NCI-H1048 (cell line): ENCODE measurements at places on chromosomes 1 and 21.

- no peak for DNase-seq
Observed at GRCh38 chr1:156508955-156509234, 8.3 kb upstream of the MEF2D start.

DNA sequence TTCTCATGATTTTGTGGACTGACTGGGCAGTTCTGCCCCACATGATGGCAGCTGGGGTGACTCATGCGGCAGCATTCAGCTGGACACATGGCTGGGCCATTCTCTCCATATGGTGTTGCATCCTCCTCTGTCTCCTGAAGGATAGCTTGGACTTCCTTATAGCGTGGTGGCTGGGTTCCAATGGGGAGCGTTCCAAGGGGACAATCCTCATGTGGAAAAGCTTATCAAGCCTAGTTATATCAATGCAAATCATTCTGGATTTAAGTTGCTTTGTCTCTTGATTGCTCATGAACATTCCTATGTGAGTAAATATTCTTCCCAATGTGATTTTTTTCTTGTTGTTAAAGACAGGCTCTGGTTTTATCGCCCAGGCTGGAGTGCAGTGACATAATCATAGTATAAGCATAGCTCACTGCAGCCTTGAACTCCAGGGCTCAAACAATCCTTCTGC lies 13.2 kb upstream of the SLC2A1 start:
- no peak for DNase-seq

DNA sequence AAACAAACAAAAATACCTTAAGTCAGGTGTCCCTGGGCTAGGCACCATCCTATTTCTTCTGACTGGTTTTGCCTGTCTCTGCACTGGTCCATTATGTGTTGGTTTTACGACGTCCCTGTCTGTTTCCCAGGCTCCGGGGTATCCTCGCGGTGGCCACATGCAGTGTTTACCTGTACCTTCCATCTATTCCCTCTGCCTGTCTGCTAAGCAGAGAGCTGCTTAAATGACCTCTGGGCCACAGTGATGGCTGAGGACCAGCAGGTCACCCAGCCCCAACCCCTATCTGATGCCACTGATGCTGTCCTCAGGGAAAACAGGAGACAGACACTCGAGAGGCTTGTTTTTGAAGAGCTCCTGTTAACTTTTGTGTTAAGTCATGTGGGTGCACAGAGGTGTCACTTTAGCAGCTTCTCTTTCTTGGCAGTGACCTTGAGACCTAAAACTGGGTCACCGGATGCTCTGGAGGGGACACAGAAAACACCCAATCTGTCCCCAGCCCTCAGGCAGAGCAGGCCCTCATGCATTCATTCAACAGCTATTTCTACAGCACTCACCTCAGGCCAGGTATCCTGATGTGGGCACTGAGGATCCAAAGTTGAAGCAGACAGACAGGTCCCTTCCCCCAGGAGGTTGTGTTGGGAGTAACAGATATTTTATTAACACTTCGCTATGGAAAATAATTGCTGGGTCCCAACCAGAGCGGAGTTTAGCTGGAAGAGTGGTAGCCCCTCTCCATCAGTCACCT lies 4.4 kb upstream of the EFHD2 start:
- DNase-seq, result no peak

DNA sequence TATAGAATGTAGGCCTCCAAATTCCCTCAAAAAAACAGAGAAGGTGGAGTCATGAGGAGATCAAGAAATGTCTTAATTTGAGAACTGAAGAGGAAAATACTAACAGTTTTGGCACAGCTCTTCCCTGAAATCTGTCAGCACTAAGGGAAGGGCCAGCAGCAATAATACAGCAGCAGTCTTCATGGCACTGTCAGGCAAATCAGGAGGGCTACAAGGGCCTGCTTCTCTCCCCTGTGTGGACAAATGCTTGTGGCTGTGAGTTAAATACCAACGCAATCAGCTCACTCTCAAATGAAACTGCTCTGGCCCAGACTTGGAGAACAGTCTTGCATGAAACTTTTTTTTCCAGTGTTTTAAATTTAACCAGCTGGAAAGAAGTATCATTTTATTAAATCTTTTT lies 20.5 kb upstream of the CNN3 start:
- DNase-seq, result no peak

- DNase-seq, result no peak
Observed at GRCh38 chr1:229617351-229618100, 8.4 kb downstream of the TAF5L start.
